Karpas-422 (cell line): ENCODE measurements at places on chromosomes 16 and 17. TPM values are rescaled to one million over a fixed set of nuclear protein-coding genes. Genes with fewer than 3 reads are reported as not detected.

Gene UTS2R
- total RNA-seq: not detected in 2 replicates

- no peaks in the 10 kb centered on the region for H3K4me1 ChIP-seq
- DNase-seq: no peak
- no peak overlapping the region for H3K27ac ChIP-seq
- H3K36me3 ChIP-seq: no peaks in the 10 kb centered on the region
These were observed 64.6 kb downstream of the CDK5R1 start for GRCh38 chr17:32551186-32551955.

GRCh38 chr17:79420318-79421243, 190.3 kb downstream of the RBFOX3 start:
- no peaks in the 10 kb centered on the region for H3K36me3 ChIP-seq
- no peak for DNase-seq
- H3K27me3 ChIP-seq: no peaks in the 10 kb centered on the region
- no peak overlapping the region for H3K4me3 ChIP-seq

Gene KRTAP4-1
- total RNA-seq: not detected in 2 replicates

Gene SLC52A1
- total RNA-seq: not detected in 2 replicates

DNA sequence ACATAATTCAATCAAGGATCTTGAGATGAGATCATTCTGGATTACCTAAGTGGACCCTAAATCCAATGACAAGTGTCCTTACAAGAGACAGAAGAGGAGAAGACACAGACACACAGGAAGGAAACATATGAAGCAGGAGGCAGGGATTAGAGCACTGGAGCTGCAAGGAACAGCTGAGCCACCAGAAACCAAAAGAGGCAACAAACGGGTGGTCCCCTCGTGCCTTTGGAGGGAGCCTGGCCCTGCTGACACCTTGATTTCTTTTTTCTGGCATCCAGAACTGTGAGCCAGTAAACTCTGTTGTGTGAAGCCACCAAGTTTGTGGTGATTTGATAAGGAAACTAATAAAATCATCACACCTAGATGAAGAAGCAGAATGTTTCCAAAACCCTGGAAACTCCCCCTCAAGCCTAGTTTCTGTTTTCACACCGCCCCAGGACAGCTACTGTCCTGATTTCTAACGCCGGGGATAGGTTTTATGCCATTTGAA, 115.2 kb downstream of the PITPNC1 start:
- H3K27ac ChIP-seq: no peak overlapping the region
- H3K36me3 ChIP-seq: no peaks in the 10 kb centered on the region
- H3K4me3 ChIP-seq: no peak overlapping the region
- H3K27me3 ChIP-seq: no peaks in the 10 kb centered on the region

Gene VTN
- 4.2 TPM in 1 of 2 replicates, not detected in the other for total RNA-seq

DNA sequence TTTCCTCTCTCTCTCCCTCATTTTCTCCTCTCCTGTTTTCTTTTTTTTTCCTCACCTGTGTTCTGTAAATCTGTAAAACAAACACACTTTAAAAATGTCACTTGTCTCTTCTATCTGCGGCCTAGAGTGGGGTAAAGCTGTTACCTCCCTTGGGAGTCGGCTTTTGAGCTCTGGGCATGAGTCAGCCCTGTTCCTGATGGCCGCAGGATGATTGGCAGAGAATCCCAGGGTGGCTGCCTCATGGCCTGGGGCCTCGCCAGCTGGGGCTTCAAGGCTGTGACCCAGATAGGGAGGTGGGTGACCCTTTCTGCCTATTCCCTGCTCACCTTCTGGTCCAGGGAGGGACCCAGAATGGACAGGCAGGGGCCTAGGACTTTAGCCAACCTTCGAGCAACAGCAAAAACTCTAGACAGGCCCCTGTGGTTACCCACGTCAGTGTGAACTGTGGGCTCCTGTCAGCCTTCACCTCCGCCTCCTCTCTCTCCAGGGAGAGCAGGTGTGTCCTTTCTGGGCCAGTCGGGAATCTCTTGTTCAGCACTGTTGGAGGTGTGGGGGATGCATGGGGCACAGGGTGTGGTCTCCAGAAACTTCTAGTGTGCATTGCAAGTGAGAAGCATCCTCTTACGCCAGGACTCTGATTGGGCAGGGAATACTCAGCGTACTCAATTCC, 87.4 kb downstream of the RAP1GAP2 start:
- no peak overlapping the region for H3K4me3 ChIP-seq
- H3K27me3 ChIP-seq: no peaks in the 10 kb centered on the region
- H3K4me1 ChIP-seq: peaks cover 3% of the 10 kb centered on the region; the same call in 1 of the 2 replicates
- DNase-seq: no peak
- no peak overlapping the region for H3K27ac ChIP-seq

GRCh38 chr16:76518781-76519180, 241.6 kb downstream of the CNTNAP4 start:
- DNase-seq: peak; percentile 11
- H3K27me3 ChIP-seq: no peaks in the 10 kb centered on the region
- no peaks in the 10 kb centered on the region for H3K36me3 ChIP-seq

Gene CD300LG
- not detected in 2 replicates for total RNA-seq

DNA sequence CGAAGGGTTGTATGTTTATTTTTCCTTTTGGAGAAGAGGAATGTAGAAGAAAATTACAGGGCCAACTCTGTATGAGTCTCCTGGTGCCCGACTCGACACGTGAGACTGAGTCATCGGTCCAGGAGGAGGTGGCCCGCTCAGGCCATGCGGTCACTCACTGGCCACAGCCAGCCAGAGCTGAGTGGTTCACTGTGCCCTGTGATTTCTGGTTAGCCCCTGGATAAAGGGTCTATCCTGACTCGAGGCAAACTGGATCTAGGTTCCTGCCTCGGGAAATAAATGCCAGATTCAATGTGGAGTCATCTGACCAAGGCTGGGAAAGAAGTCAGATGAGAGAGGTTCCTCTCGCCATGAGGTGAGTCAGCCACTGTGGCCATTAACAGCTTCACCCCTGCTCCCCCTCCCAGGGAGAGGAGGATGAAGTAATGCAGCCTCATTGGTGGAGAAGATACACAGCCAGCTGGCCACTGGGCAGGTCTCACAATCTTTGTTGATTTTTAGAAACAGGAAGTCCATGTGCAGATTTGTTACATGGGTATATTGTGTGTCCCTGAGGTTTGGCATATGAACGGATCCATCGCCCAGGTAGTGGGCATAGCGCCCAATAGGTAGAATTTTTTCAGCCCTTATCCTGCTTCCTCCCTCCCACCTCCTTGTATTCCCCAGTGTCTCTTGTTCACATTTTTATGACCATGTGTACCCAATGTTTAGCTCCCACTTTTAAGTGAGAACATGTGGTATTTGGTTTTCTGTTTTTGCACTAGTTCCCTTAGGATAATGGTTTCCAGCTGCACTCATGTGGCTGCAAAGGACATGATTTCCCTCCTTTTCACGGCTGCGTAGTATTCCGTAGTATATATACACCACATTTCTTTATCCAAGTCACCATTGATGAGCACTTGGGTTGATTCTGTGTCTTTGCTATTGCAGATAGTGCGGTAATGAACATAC, 21.7 kb upstream of the USP36 start:
- no peaks in the 10 kb centered on the region for H3K27me3 ChIP-seq
- no peaks in the 10 kb centered on the region for H3K4me1 ChIP-seq
- H3K4me3 ChIP-seq: no peak overlapping the region
- no peak for DNase-seq

DNA sequence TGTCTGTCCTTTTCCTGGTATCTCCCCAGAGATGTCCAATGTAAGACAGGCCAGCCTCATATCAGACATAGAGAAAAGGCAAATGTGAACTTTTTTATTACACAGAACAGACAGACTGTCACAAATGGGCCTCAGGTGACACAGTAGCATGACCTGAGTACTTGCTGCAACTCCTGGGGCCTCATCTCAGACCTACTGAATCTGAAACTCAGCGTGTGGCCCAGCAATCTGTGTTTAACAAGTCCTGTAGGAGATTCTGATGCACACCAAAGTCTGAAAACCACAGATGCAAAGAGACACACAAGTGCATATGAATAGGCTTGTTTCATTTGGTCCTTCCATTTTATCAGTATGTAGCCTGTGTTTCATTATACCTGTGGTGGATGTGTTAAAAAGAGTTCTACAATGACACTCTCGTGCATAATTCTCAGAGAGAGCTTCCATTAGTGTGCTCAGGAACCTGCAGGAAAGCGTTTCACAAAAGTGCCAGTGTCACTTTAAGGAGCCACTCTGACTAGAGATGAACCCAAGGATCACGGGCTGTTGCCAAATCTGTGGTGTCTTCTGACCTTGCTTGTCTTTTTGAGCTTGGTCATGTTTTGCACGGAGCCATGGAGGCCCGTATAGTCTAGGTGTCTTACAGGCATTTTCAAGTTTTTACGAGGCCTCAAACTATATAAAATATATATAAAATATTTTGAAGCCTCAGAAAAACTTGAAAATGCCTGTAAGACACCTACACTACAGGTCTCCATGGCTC, 33.8 kb upstream of the NF1 start:
- no peaks in the 10 kb centered on the region for H3K27me3 ChIP-seq
- no peak overlapping the region for H3K4me3 ChIP-seq
- peak overlapping the region; percentile 69 for H3K27ac ChIP-seq
- no peaks in the 10 kb centered on the region for H3K36me3 ChIP-seq
- peaks cover 22% of the 10 kb centered on the region for H3K4me1 ChIP-seq

Gene MT4
- not detected in 2 replicates for total RNA-seq

- H3K36me3 ChIP-seq: no peaks in the 10 kb centered on the region
- H3K27me3 ChIP-seq: no peaks in the 10 kb centered on the region
- H3K4me3 ChIP-seq: no peak overlapping the region
- H3K4me1 ChIP-seq: no peaks in the 10 kb centered on the region
These were observed 146.6 kb downstream of the SKAP1 start for GRCh38 chr17:48283411-48283810.

GRCh38 chr17:40307001-40307730, 1.8 kb upstream of the RARA start:
- peaks cover 20% of the 10 kb centered on the region; the same call in 1 of the 2 replicates for H3K36me3 ChIP-seq
- no peak for DNase-seq
- no peak overlapping the region for H3K4me3 ChIP-seq
- H3K4me1 ChIP-seq: peaks cover 49% of the 10 kb centered on the region

DNA sequence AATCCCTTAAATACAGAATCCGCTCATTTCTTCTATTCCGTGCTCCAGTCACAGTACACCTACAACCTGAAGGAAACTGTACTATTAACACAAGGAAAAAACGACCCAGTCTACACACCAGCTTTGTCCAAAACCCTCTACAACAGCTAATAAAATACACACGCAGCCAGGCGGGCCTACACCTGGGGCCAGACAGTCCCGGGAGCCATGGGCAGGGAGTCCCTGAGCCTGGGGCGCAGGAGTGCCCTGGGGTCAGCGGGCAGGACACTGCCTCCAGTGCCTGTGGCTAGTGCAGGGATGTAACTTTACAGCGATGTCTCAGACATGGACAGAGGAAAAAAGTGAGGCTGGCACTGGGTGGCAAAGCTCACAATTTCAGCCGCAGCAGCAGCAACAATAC, 28.5 kb downstream of the GNPTG start:
- no peak overlapping the region for H3K27ac ChIP-seq
- peak; percentile 36 for DNase-seq
- peaks cover 14% of the 10 kb centered on the region for H3K4me1 ChIP-seq
- H3K27me3 ChIP-seq: no peaks in the 10 kb centered on the region

DNA sequence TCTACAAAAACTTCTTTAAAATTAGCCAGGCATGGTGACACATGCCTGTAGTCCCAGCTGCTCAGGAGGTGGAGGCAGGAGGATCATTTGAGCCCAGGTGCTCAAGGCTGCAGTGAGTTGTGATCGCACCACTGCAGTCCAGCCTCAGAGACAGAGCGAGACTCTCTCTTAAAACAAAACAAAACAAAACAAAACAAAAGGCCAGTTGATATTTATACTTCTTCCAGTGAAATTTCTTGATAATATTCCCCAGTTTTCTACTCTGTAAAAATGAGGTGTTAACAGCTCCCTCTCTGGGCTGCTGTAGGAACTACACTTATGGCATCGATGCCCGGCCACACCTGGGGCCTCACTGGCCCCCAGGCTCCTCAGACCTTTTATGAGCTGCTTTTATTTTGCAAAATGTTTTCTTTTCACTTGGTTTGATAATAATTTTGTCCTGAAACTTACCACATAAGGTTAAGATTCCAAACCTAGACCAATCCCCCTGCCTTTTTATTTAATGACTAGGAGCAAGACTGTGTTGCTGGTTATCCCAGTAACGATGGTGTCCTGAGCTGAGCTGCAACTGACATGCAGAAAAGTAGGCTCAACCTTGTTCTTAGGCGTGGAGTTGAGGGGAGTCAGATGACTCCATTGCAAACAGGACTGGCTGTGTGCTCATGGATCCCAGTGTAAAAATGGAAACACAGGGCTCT, 17.6 kb downstream of the MAPK8IP3 start:
- peaks cover 4% of the 10 kb centered on the region for H3K4me1 ChIP-seq
- H3K4me3 ChIP-seq: no peak overlapping the region
- no peaks in the 10 kb centered on the region for H3K27me3 ChIP-seq
- peak; percentile 79 for DNase-seq
- no peak overlapping the region for H3K27ac ChIP-seq

Gene TP53I13
- 43.8 and 122 TPM in 2 replicates for total RNA-seq

GRCh38 chr16:60636117-60636516, 1400.1 kb downstream of the CDH8 start:
- H3K27ac ChIP-seq: no peak overlapping the region
- no peak overlapping the region for H3K4me3 ChIP-seq
- DNase-seq: no peak
- H3K27me3 ChIP-seq: no peaks in the 10 kb centered on the region

Gene NUDT7
- total RNA-seq: 32.7 and 61.3 TPM in 2 replicates

Gene ABCC12
- total RNA-seq: 0.04 and 0.86 TPM in 2 replicates

Gene APOH
- total RNA-seq: not detected in 2 replicates

Gene ASPHD1
- 0.19 and 2.2 TPM in 2 replicates for total RNA-seq

Gene KRT36
- not detected in 2 replicates for total RNA-seq

Gene ZSCAN10
- total RNA-seq: not detected in 2 replicates

- H3K36me3 ChIP-seq: no peaks in the 10 kb centered on the region
- H3K27ac ChIP-seq: no peak overlapping the region
- DNase-seq: peak; percentile 37
- H3K4me1 ChIP-seq: peaks cover 28% of the 10 kb centered on the region
- no peak overlapping the region for H3K4me3 ChIP-seq
- H3K27me3 ChIP-seq: no peaks in the 10 kb centered on the region
These were observed 37.0 kb downstream of the GAS7 start for GRCh38 chr17:10161386-10161785.

Gene TBC1D3I
- not detected in 2 replicates for total RNA-seq

Gene NOD2
- not detected in 2 replicates for total RNA-seq

Gene TCAP
- 1.5 and 1.9 TPM in 2 replicates for total RNA-seq

DNA sequence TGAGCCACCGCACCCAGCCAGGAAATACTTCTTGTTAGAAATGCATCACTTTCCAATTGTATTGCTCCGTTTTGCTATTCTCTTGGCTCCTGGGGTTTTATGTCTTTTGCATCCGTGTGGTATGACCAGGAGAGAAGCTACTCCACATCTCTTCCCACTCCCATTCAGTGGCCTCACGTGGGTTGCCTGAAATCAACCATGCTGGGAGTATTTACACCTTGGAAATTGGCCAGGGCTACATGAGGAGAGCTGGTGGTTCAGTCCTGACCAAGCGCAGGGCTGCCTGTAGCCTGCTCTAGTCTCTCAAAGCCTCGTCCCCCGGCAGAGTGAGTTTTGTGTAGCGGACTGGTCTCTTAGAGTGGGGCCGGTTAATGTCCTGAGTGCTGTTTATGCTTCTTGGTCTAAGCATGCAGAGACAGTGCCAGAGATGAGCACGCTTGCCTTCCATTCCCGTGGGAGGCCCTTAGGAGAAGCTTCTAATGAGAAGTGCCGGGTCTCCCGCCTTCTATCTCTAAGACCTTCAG, 3.8 kb downstream of the WFDC1 start:
- DNase-seq: no peak
- H3K4me3 ChIP-seq: no peak overlapping the region
- H3K27ac ChIP-seq: no peak overlapping the region
- H3K27me3 ChIP-seq: no peaks in the 10 kb centered on the region
- no peaks in the 10 kb centered on the region for H3K36me3 ChIP-seq

- no peak for DNase-seq
- H3K36me3 ChIP-seq: no peaks in the 10 kb centered on the region
- no peak overlapping the region for H3K4me3 ChIP-seq
- no peaks in the 10 kb centered on the region for H3K27me3 ChIP-seq
- no peak overlapping the region for H3K27ac ChIP-seq
These were observed 103.8 kb downstream of the AMFR start for GRCh38 chr16:56321571-56321970.

Gene LCMT1
- total RNA-seq: 29.1 and 31.5 TPM in 2 replicates
